ENCODE measurements at places on chromosomes 3 and 15.

GRCh38 chr15:40744815-40745152 is 10.3 kb downstream of the RMDN3 start:
- no peak for DNase-seq

- no peak for DNase-seq
These were observed 44.8 kb downstream of the POLR2M start for GRCh38 chr15:57751177-57751800.

DNA sequence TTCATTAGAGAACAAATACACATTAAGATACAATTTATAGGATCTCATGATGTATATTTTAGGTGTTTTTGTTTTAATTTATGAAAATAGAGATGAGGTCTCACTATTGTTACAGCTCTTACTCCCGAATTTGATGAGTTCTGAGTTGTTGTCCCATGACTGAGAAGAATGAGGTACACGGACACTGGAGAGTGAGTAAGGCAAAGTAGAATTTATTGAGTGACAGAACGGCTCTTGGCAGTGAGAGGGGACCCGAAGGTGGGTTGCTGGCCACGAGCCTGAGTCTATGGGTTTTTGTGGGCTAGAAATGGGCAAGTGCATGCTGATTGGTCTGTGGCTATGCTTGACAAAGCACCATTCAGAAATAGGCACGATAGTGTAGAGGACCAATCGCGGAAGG is 3.1 kb upstream of the RNF168 start:
- DNase-seq, result no peak

- no peak for DNase-seq
These were observed 117.9 kb upstream of the HACD2 start for GRCh38 chr3:123702720-123703119.

GRCh38 chr15:70337277-70338186 is 239.8 kb upstream of the TLE3 start:
- DNase-seq, result no peak

Data from KBM-7 (cell line).